ENCODE measurements at places on chromosomes 2 and 18. TPM values are rescaled to one million over a fixed set of nuclear protein-coding genes. Genes with fewer than 3 reads are reported as not detected.

Gene RNASEH1
- 45.6 TPM for polyA plus RNA-seq

Gene GPD2
- 24.0 TPM for polyA plus RNA-seq

Gene PDE6D
- polyA plus RNA-seq, result 22.5 TPM

Gene OSR1
- 3.3 TPM for polyA plus RNA-seq

Gene VIT
- 4.5 TPM for polyA plus RNA-seq

Gene RESP18
- polyA plus RNA-seq, result not detected
